ENCODE measurements at places on chromosomes 1 and 21.
A peak's percentile ranks its signal among the peaks of the same experiment; 100 is the strongest.

DNA sequence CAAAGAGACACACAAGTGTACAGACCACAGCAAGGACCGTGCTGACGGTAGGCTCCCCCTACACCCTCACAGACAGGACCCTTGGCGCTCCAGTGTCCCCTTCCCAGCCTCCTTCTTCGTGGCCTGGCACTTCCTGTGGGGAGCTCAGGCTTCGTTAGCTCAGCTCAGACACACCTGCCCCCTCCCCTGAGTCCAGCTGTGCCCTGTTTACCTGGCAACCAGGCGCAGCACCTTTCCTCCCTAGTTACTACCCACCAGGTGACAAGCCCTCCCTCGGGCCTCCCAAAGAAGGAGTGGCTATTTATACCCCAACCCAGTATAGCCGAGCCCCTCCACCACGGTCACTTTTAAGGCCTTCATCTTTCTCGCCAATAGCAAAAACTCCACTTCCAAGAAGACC, 4.7 kb downstream of the CELF3 start:
- no peak for DNase-seq

- DNase-seq: no peak
Observed at GRCh38 chr1:186303911-186304310, 71.1 kb downstream of the TPR start.

DNA sequence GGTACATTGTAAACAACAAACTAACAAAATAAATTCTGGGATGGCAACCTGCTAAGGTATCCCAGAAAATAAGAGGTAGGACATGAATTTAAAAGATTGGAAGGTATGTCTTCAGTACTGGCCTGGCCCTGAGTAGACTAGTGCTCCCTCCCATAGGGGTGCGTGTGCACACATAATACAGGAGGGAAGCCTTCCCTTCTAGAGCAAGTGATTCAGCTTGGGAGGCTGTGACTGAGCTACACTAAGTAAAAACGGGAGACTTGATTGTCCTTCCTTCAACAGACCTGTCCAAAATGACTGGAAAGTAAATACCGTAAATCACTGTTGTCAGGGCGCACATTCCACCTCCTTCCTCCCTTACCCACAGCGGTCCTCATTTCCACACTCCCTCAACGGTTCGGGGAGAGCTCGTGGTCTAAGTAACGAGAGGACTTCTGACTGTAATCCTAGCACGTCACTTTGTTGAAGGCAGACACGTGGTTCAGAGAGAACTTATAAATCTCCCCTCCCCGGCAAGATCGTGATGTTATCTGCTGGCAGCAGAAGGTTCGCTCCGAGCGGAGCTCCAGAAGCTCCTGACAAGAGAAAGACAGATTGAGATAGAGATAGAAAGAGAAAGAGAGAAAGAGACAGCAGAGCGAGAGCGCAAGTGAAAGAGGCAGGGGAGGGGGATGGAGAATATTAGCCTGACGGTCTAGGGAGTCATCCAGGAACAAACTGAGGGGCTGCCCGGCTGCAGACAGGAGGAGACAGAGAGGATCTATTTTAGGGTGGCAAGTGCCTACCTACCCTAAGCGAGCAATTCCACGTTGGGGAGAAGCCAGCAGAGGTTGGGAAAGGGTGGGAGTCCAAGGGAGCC, at the start of gene TGFB2:
Gene TGFB2, plus strand, starts transcription at position 523 of the 859 bp plus-strand sequence. CDS start 1,366 bp downstream, outside the sequence.
- DNase-seq: peak; percentile 53

- peak; percentile 29 for DNase-seq
Observed at GRCh38 chr1:92123868-92124267, 43.7 kb downstream of the BTBD8 start.

GRCh38 chr1:1080951-1081310, 6.8 kb upstream of the RNF223 start:
- no peak for DNase-seq

GRCh38 chr21:33824156-33824941, 91.3 kb downstream of the ATP5PO start:
- DNase-seq: no peak

DNA sequence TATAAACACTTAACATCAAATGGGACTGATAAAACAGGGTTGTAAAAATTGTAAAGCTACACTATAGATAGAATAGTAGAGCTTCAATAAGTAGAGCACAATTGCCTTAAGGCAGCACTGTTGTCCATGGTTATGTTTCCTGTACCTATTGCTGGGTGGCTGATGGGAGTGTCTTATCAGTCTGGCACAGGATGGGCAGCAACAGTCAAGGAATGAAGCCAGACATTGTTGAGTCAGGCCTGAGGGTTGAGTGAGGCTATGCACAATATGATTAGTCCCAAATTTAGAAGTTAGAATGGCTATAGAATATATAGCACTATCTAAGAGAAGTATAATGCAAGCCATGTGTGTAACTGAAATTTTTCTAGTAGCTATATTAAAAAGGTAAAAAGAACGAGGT, 25.0 kb upstream of the CD1D start:
- no peak for DNase-seq

- no peak for DNase-seq
Observed at GRCh38 chr1:115040501-115040900, 10.9 kb downstream of the TSHB start.

- no peak for DNase-seq
Observed at GRCh38 chr21:14830307-14830706, 234.5 kb downstream of the NRIP1 start.

GRCh38 chr1:179089827-179090482, 8.1 kb downstream of the TOR3A start:
- no peak for DNase-seq

GRCh38 chr1:178434360-178434759, 62.4 kb downstream of the CLEC20A start:
- DNase-seq: no peak

All from activated naive CD4-positive, alpha-beta T cell treated with anti-CD3 and anti-CD28 coated beads for 36 hours (primary cell).